ENCODE measurements at places on chromosomes 16 and 17. TPM values are rescaled to one million over a fixed set of nuclear protein-coding genes. Genes with fewer than 3 reads are reported as not detected.

NPIPB6 gene
- 2.0 TPM for total RNA-seq

C1QTNF1 gene
- 35.7 TPM for total RNA-seq

- no peak for DNase-seq
Observed at GRCh38 chr17:49887744-49888360, 40.0 kb upstream of the TAC4 start.

MT1H gene
- 4.4 TPM for total RNA-seq

GRCh38 chr16:78004517-78004916 lies 17.8 kb upstream of the CLEC3A start:
- no peak for DNase-seq

- peak; percentile 94 for DNase-seq
Observed at GRCh38 chr16:66335704-66336329, 30.7 kb upstream of the CDH5 start.

GRCh38 chr16:55773859-55774549 lies 58.9 kb downstream of the CES1 start:
- DNase-seq, result no peak

- no peak for DNase-seq
Observed at GRCh38 chr17:62321451-62321850, 58.9 kb upstream of the EFCAB3 start.

DNA sequence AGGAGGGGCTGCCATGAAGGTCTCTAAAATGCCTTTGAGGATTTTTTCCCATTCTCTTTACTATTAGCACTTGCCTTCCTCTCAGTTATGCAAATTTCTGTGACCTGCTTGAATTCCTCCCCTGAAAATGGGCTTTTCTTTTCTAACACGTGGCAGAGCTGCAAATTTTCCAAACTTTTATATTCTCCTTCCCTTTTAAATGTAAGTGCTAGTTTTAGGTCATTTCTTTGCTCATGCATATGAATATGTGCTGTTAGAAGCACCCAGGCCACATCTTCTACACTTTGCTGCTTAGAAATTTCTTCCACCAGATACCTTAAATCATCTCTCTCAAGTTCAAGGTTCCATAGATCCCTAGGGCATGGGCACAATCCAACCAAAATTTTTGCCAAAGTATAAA lies 11.8 kb downstream of the CLEC10A start:
- DNase-seq, result no peak

ABCC11 gene
- total RNA-seq, result 1.3 TPM

DNA sequence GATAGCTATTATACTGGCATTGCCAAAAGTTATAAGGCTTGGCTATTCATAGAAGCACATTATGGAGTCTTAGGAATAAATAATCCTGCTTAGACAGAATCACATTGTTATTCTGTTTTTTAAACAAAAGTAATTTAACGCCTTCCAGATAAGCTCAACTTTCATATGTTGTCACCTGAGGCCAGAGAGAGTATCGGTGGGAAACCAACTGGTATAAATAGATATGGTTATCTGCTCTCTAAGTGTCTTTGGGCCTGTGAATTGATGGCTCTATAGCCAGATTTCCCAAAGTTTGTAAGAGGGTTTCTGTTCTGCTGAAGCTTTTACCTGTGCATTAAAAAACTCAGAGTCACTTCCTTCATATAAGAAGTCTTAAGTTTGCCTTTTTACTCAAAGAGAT lies 1449.4 kb downstream of the CDH11 start:
- DNase-seq, result no peak

TOX3 gene
- 2.2 TPM for total RNA-seq

DNA sequence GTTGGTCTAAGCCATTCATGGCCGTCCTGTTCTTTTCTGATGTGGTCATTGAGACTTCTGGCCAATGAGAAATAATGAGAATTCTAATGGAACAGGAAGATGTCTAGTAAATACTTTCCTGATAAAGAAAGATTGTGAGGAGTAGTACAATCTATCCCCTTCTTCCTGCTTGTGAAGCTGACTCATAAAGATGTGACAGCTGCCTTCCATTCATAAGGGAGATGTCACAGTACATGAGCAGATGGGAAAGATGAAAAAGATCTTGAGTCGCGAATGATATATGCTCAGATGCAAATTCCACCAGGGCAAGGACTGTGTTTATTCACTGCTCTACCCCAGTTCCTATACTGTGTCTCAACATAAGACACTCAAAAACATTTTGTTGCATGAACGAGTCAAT lies 111.7 kb upstream of the FOXF1 start:
- peak; percentile 44 for DNase-seq

PGP gene
- 3.8 TPM for total RNA-seq

NETO2 gene
- total RNA-seq, result 16.6 TPM

TMC5 gene
- total RNA-seq, result 56.3 TPM

DGKE gene
- 8.6 TPM for total RNA-seq

CMTM4 gene
- total RNA-seq, result 38.0 TPM

SPATA22 gene
- total RNA-seq, result not detected

PRSS36 gene
- total RNA-seq, result 4.2 TPM

GRCh38 chr16:23629516-23629915 lies 11.6 kb downstream of the PALB2 start:
- DNase-seq, result no peak

CTRB1 gene
- 6.5 TPM for total RNA-seq

TMEM231 gene
- total RNA-seq, result 88.5 TPM

NECAB2 gene
- 0.34 TPM for total RNA-seq

GRCh38 chr17:9356488-9356911 lies 219.1 kb downstream of the STX8 start:
- DNase-seq, result no peak

- no peak for DNase-seq
Observed at GRCh38 chr17:30234296-30234695, 1.2 kb downstream of the SLC6A4 start.

PDILT gene
- total RNA-seq, result not detected

SUMO2 gene
- total RNA-seq, result 89.9 TPM

DNA sequence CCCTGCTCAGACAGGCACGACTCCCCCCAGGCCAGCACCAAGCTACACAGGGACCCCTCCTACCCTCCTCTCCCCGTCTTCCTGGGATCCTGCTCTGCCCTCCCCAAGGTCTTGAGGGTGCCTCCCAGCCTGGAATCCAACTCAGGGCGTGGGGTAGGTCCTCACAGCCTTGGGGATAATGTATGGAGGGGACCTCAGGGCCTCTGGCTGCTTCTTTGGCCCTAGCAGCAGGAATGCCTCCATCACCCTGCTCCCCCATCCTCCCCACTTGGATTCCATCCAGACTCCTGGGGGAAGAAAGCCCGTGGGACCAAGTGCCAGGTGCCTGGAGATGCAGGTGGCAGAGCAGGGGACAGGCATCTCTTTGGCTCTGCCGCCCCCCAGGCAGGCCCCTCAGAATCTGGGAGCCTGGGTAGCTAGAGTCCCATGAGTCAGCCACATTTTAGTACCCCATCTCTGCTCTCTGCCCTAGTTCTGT lies 10.7 kb upstream of the STAC2 start:
- DNase-seq, result no peak

- peak; percentile 50 for DNase-seq
Observed at GRCh38 chr17:17024778-17025300, 17.4 kb upstream of the MPRIP start.

FOXO3B gene
- total RNA-seq, result 2.9 TPM

HEATR9 gene
- not detected for total RNA-seq

CORO7 gene
- 86.2 TPM for total RNA-seq

- DNase-seq, result no peak
Observed at GRCh38 chr16:74500907-74501306, 79.6 kb upstream of the CLEC18B start.
